ENCODE measurements at places on chromosomes 3 and 15. TPM values are rescaled to one million over a fixed set of nuclear protein-coding genes. Genes with fewer than 3 reads are reported as not detected.

- H3K4me1 ChIP-seq = peaks cover 13% of the 10 kb centered on the region
- no peak for DNase-seq
- no peak overlapping the region for H3K27ac ChIP-seq
- no peaks in the 10 kb centered on the region for H3K27me3 ChIP-seq
- H3K36me3 ChIP-seq = no peaks in the 10 kb centered on the region
These were observed 23.0 kb downstream of the NEK10 start for GRCh38 chr3:27345959-27346865.

DNA sequence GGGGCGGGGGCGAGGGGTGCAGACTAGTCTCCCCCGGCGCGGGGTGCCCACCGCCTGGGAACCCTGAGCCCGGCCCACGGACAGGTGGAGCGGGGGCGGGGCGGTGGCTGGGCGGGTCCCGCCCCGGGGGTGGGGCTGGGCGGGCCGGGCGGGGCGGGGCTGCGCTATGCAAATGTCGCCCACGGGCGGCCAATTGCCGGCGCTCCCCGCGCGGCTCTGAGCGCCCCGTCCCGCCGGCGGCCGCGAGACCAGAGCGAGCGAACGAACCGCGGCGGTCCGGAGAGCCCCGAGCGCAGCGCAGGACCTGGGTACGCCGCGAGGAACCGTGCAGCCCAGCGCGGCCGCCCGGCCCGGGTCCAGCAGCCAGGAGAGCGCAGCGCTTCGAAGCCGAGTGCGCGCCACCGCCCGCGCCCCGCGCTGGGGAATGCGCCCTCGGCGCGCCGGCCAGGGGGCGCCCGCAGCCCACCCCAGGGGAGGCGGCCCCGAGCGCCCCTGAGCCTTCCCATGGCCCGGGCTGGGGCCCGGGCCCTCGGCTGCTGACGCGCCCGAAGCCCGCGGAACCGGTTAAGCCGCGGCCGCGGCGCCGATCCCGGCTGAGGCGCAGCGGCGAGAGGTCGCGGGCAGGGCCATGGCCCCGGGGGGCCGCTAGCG is at the start of gene SEMA3F:
Gene SEMA3F (plus strand): TSS at position 485 of the 651 bp plus-strand sequence. CDS start 4,299 bp downstream, outside the sequence.
- peaks cover 14% of the 10 kb centered on the region for H3K4me1 ChIP-seq
- DNase-seq = peak; percentile 59
- peaks cover 11% of the 10 kb centered on the region for H3K27me3 ChIP-seq

DNA sequence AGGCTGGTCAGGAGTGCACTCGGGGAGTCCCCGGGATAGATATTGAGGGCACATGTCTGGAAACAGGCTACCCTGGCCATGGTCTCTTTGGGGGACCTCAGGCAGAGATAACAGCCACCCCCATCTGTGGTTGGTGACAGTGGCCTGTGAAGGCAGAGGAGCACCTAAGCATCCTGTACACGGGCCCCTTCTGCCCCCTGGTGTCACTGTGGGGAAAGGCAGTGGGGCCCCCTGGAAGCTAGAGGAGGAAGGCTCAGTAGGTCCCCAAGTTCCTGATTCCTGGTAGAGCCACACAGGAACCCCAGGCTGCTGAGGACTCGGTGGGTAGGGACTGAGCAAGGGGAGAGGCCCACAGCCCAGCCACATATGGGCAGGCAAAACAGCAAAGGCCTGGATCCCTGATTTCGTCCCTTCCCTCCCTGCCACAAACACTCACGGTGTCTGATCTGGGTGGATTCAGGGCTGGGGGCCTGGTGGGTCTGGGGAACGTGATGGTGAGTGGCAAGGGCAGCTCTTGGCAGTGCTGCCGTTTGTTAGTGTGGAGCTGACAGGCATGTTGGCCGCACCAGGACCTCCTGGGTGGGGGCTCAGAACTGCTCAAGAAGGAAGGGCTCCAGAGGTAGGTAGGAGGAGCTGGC is 14.1 kb upstream of the CXCR6 start:
- no peaks in the 10 kb centered on the region for H3K4me1 ChIP-seq
- no peak overlapping the region for H3K27ac ChIP-seq
- no peaks in the 10 kb centered on the region for H3K27me3 ChIP-seq

DNA sequence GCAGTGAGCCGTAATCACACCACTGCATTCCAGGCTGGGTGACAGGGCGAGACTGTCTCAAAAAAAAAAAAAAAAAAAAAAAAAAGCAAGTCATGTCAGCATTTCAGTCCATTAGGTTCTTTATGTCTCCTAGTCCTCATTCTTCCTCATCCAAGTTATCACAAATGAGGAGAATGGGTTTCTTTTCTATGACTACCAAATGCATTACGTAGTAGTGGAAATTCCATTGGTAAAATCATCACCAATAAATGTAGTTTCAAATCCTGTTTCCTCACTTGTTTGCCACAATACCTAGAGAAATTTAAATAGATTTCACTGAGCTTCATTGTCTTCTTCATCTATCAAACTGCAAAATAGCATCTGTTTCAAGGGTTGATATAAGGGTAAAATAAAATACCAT is 317.6 kb upstream of the MME start:
- no peak for DNase-seq
- no peaks in the 10 kb centered on the region for H3K27me3 ChIP-seq
- no peaks in the 10 kb centered on the region for H3K36me3 ChIP-seq
- no peak overlapping the region for H3K4me3 ChIP-seq
- H3K27ac ChIP-seq = no peak overlapping the region

DNA sequence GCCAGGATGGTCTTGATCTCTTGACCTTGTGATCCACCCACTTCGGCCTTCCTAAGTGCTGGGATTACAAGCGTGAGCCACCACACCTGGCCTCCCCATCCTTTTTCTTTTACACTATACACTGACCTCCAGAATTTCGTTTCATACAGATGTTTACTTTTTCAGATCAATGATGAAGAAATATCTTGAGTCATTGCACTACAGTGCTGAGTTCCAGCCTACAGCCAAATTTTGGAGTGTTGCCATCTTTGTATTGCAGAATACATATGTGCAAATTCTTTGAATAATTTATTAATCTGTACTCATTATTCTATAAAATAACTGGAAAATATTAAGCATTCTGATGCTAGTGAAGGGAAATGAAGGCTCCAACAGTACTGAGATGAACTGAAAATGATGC is 12.5 kb downstream of the ZPLD1 start:
- no peaks in the 10 kb centered on the region for H3K36me3 ChIP-seq
- H3K4me1 ChIP-seq = no peaks in the 10 kb centered on the region
- no peak overlapping the region for H3K27ac ChIP-seq
- no peaks in the 10 kb centered on the region for H3K27me3 ChIP-seq

DNA sequence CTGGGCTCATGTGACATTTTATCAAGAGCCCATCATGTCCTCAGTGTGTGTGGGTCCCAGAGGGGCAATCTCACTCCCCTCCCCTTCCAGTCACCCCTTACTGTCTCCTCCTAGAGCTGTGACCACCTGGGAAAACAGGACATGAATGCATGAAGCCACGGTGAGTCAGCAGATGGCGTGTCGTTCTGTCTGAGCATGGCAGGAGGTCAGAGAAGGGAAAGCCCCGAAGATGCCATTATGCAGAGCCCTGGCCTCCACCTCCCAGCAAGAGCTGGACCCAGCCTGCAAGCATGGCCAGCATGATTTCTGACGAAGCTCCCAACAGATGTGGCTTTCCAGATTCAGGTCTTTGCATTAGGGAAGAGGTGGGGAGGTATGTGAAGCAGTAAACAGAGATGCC is 118.5 kb downstream of the TLE3 start:
- no peak overlapping the region for H3K27ac ChIP-seq
- peaks cover 7% of the 10 kb centered on the region for H3K27me3 ChIP-seq
- H3K4me3 ChIP-seq = no peak overlapping the region

DNA sequence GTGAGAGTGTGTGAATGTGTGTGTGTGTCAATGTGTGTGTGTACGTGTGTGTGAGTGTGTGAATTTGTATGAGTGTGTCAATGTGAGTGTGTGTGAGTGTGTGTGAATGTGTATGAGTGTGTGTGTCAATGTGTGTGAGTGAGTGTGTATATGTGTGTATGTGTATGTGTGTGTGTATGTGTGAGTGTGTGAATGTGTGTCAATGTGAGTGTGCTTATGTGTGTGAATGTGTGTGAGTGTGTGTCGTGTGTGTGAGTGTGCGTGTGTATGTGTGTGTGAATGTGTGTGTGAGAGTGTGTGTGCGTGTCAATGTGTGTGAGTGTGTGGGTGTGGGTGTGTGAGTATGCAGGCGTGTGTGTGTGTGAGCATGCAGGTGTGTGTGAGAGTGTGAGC is 93.5 kb upstream of the ALDH1A3 start:
- H3K27ac ChIP-seq = no peak overlapping the region
- H3K27me3 ChIP-seq = no peaks in the 10 kb centered on the region
- no peaks in the 10 kb centered on the region for H3K36me3 ChIP-seq
- no peaks in the 10 kb centered on the region for H3K4me1 ChIP-seq

- H3K36me3 ChIP-seq = no peaks in the 10 kb centered on the region
- no peaks in the 10 kb centered on the region for H3K27me3 ChIP-seq
- H3K27ac ChIP-seq = no peak overlapping the region
- H3K4me1 ChIP-seq = no peaks in the 10 kb centered on the region
These were observed 44.0 kb upstream of the MANF start for GRCh38 chr3:51340989-51341636.

ADAMTS9 gene
- 0.12 TPM for total RNA-seq

ZNF385D gene
- total RNA-seq = 2.7 TPM

NGLY1 gene
- 71.7 TPM for total RNA-seq

CASR gene
- total RNA-seq = not detected

MAGEL2 gene
- total RNA-seq = not detected
